ENCODE measurements at places on chromosomes 1 and 21.

GRCh38 chr1:150749720-150750311 is 15.8 kb downstream of the CTSS start:
- DNase-seq: no peak

DNA sequence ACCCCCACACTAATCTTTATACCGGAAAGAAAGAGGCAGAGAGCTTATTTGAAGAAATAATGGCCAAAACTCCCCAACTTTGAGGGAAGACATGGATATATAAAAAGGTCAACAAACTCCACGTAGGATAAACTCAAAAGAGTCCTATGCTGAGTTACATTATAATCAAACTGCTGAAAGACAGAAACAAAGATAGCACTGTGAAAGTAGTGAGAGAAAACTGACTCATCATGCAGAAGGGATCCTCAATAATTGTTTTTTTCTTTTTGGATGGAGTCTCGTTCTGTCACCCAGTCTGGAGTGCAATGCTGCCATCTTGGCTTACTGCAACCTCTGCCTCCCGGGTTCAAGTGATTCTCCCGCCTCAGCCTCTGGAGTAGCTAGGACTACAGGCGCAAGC is 48.5 kb upstream of the TTC39A start:
- DNase-seq: no peak

- DNase-seq: no peak
Observed at GRCh38 chr21:34835526-34835925, 166.7 kb downstream of the CLIC6 start.

- no peak for DNase-seq
Observed at GRCh38 chr1:165463978-165464377, 19.1 kb upstream of the RXRG start.

GRCh38 chr1:111290630-111291029 is at the start of gene CHIA:
Gene CHIA, plus strand, starts transcription at chr1:111290851. Its CDS starts 19,617 bp downstream, at chr1:111310468.
- no peak for DNase-seq

DNA sequence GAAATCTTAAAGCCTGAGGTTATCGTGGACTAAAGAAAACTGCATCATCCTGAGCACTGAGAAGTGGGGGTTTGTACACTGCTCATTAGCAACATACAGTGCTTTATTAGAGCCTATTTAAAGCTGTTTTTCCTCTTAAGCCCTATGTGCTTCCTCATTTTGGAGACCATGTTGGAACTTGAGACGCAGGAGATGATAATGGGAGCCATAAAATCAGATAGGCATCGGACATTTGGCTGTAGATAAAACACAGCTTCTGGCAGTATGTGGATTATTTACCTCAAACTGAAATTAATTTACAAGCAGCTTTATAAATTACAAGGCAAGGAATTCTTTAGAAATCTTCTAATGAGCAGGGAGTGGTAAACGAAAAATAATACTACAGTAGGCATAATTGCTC is 147.7 kb upstream of the IVNS1ABP start:
- DNase-seq: no peak

- DNase-seq: no peak
Observed at GRCh38 chr1:9717193-9718005, 65.9 kb downstream of the PIK3CD start.

DNA sequence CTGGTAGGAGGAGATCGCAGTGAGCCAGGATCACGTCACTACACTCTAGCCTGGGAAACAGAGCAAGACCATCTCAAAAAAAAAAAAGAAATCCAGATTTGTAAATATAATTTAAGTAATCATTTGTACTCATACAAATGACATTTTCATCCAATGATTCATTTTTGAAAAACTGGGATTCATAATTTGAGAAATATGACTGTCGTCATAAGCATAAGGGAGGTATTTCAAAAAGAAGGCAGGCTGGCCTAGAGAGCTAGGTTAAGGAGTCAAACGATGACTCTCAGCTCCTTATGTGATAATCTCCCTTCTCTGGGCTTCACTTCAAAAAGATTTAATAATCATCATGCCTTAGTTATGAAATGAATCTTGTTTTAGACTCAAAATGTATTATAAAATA is 2.3 kb downstream of the GART start:
- DNase-seq: no peak

DNA sequence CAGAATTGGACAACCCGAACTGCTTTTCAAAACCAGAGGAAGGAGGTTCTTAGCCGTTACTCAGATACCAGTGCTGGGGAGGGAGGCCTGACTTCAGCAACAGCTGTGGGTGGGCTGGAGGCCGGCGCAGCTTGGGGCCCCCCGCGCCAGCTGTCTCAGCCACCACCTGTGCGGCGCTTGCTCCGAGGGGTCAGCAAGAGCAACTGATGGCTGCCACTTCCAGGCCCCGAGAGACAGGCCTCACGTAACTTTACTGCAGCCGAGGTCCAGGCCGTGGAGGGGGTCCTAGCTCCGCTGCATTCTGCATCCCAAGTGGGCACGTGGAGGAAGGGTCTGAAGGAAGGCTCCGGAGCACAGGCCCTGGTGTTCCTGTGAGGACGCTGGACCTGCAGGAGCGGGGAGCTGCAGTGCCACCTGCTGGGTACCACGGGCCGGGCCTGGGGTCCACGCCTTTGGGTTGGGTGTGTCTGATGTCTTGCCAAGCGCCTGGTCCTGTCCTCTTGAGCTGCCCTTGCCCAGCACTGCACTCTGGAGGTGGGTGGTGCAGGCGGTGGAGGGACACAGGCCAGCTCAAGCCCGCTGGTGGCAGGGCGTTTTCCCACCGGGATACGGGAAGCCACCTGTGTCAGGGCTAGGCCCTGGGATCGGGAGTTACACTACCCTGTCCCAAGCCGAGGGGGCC is 9.8 kb downstream of the THAP3 start:
- peak; percentile 43 for DNase-seq

Measured in Peyer's patch (tissue), 4 donors.